ENCODE measurements at places on chromosomes 16 and 17. TPM values are rescaled to one million over a fixed set of nuclear protein-coding genes. Genes with fewer than 3 reads are reported as not detected.

The EPX gene
- not detected for total RNA-seq

The PPP1R27 gene
- not detected for total RNA-seq

The CA4 gene
- not detected for total RNA-seq

The TMEM235 gene
- not detected for total RNA-seq

The AURKB gene
- total RNA-seq: 30.4 TPM

The NXN gene
- total RNA-seq: 38.0 TPM

The SHISA6 gene
- total RNA-seq: not detected

The PALB2 gene
- 8.4 TPM for total RNA-seq

The HSPB9 gene
- not detected for total RNA-seq

The TMIGD1 gene
- total RNA-seq: not detected

The KRTAP4-3 gene
- not detected for total RNA-seq

The FAAP100 gene
- 19.9 TPM for total RNA-seq

The KRTAP3-2 gene
- not detected for total RNA-seq

The GNG13 gene
- total RNA-seq: not detected

The GP1BA gene
- not detected for total RNA-seq

The C16orf87 gene
- 6.3 TPM for total RNA-seq

The TNRC6C gene
- 5.3 TPM for total RNA-seq
